ENCODE measurements at places on chromosomes 4 and X.

- DNase-seq: no peak
These were observed 178.7 kb upstream of the RBPJ start for GRCh38 chr4:26141911-26142638.

- no peak for DNase-seq
These were observed 6.8 kb upstream of the BCOR start for GRCh38 chrX:40104630-40104984.

- DNase-seq: no peak
These were observed 69.7 kb downstream of the TMEM154 start for GRCh38 chr4:152610131-152610530.

DNA sequence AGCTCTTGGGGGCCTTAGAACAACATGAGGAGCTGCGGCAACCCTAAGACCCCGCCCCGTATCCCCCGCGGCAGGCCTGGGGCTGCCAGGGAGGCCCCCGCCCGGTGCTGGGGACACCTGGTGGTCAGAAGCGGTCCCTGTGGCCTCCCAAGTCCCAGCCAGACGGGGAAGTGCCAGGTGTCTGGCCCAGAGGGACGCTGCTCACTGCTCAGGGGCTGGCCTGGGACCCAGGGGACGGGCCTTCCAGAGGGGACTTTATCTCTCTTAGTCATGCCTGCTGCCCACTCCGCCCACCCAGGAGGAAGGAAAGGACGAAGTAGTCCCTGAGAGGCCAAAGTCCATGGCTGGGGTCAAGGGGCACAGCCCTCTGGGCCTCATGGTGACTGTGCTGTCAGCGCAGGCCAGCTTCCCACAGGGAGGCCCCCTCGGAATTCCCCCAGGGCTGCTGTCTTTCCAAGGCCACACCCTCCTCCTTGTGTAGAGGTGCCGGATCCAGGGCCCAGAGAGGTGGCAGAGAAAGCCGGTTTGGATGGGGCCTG lies 31.0 kb upstream of the HTRA3 start:
- no peak for DNase-seq

DNA sequence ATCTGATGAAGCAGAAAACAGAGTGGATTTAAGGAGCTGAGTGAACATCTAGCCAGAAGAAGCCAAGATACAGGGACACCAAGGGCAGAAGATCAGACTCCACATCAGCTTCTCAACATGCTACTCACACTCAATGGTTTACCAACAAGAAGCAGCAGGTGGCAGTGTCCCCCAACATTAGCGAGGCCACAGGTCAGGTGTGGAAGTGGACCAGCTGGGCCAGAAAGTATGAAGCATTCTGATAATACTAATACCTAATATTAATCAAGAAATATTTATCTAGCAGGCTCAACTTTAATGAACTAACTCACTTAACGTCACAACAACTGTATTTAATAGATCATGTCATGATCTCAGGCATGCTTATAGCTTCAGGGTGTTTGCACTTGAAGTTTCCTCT lies 73.4 kb upstream of the TTC29 start:
- no peak for DNase-seq

DNA sequence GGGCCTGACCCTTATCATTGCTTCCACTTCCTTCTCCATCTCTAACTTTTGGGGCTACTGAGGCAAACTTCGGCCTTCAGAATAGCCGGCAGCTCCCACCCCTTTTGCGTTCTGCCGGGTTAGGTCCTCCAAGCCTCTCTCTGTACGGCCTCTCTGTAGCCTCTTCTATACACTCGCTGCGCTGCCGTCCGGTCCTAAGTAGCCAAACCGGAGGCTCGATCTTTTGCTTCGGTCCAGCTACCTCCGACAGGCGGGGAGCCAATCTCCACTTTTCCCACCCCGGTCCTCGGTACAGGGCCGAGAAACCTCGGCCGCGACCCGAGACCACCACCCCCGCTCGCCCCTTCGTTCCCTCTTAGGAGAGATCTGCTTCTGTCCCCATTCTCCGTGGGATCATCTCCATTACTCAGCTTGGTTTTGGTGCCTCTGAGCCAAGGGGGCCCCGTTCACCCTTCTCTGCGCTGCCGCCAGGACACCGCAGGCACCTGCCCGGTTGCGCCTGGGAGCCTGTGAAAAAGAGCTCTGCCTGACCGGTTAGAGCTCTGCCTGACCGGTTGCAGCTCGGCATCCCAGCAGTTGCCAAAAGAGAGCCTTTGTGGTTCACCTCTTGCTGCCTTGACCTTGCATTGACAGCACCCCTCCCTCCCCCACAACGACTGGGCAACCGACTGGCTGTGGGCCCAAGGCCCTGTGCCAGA lies 1.0 kb upstream of the HTR2C start:
- no peak for DNase-seq

DNA sequence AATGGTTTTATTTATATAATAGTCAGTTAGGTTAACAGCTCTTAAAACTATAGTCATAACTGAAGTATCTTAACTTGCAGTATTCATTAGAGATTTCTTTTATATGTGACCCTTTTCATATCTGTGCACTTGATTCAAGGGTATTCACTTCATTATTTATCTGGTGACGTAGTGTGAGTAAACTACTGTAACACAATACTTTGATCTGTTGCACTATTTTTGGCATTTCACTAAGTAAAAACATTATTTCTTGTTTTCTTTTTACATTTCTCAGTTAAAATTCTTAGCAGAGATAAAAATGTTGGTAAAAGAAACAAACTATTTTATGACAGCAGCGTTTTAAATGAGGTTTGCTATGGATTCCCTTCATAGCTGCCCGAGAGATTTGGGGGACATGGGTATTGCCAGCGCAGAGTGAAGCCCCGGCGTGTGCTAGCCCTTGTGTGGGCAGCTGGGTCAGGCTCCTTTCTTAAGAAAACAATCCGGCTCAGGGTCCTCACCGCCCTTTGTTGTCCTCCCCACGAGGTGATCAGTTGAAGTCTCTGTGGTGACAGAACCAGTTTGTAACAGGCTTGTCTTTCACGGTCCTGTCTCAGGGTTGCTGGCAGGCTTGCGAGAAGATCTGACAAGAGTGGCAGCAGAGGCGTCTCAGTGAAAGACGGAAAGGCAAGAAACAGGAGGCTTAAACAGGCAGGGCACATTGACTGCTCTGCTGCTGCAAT lies 293.4 kb downstream of the BMPR1B start:
- no peak for DNase-seq

- DNase-seq: no peak
These were observed 104.1 kb upstream of the CASK start for GRCh38 chrX:42027367-42028000.

GRCh38 chrX:120840827-120841226 lies 34.8 kb downstream of the CT47B1 start:
- DNase-seq: no peak

DNA sequence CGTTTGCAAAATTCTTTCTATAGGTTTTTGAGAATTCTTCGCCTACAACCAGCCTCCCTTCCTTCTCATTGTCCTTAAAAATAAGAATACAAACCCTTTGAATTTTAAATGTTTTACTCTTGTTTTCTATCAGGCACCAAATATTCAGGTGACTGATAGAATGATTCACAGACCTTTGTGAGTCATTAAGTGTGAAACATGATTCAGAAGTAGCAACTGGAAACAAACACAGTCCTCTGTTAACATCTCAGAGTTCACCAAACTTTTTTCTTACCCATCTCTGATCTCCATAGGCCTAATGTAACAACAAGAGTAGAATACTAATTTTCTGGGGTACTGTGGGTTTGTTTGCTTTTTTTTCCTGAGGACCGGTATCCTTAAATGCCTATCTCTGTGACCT lies 63.4 kb upstream of the MAB21L2 start:
- no peak for DNase-seq

- DNase-seq: no peak
These were observed 71.5 kb downstream of the AFF1 start for GRCh38 chr4:87006426-87006675.

DNA sequence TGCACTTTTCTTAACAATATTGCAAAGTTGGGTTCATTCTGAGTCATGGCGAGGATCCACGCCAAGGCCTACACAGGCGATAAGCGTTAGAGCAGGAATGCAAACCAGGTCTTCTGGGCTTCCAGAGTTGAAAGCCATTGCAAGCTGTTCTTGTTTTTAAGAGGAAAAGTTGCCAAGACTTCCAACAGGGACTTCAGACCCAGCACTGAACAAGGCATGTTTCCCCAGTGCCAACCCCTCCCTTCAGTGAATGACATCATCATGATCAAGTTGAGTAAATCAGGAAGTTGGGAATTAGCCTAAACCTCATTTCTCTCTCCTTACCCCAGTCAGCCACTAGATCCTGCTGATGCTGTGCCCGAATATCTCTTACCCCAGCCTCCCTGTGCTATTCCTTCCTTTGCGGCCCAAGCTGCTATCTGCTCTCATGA lies 355.1 kb downstream of the HS3ST1 start:
- no peak for DNase-seq

DNA sequence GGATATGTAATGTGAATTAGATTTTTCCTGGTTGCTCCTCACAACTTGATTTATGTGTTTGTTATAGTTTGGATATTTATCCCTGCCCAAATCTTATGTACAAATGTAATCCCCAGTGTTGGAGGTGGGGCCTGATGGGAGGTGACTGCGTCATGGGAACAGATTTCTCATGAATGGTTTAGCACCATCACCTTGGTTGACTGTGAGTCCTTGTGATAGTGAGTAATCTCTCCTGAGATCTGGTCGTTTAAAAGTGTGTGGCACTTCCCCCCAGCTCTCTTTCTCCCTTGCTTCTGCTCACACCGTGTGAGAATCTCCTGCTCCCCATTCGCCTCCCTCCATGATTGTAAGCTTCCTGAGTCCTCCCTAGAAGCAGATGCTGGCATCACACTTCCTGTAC lies 2.2 kb downstream of the MID2 start:
- DNase-seq: no peak
